ENCODE measurements at places on chromosomes 1 and 21. TPM values are rescaled to one million over a fixed set of nuclear protein-coding genes. Genes with fewer than 3 reads are reported as not detected.

PLEKHA6 gene
- total RNA-seq = 21.8 TPM

- H3K27ac ChIP-seq = no peak overlapping the region
- no peaks in the 10 kb centered on the region for H3K36me3 ChIP-seq
- no peaks in the 10 kb centered on the region for H3K27me3 ChIP-seq
- no peak overlapping the region for H3K4me3 ChIP-seq
- no peak for DNase-seq
Measured at GRCh38 chr1:98769162-98769561, 107.6 kb downstream of the SNX7 start.

DNA sequence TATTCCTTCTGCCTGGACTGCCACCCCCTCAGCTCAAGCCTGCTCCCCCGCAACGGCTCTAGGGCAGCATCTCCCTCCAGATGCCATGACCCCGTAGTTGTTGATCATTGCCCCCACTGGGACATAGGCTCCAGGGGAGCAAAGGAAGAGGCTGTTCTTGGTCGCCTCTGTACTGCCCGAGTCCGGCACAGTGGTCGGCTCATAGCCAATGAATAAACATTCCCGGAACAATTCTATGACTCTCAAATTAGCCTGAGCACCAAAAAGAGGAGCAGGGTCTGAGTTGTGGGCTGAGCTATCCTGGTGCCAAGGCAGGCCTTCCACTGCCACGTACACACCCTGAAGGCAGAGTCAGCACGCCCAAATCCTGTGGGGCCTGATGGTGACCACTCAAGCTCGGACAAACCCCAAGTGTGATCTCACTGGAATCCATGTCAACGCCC is 33.1 kb downstream of the CAPZB start:
- no peaks in the 10 kb centered on the region for H3K4me1 ChIP-seq
- no peak overlapping the region for H3K27ac ChIP-seq
- no peaks in the 10 kb centered on the region for H3K36me3 ChIP-seq
- no peak overlapping the region for H3K4me3 ChIP-seq
- H3K27me3 ChIP-seq = no peaks in the 10 kb centered on the region

DNA sequence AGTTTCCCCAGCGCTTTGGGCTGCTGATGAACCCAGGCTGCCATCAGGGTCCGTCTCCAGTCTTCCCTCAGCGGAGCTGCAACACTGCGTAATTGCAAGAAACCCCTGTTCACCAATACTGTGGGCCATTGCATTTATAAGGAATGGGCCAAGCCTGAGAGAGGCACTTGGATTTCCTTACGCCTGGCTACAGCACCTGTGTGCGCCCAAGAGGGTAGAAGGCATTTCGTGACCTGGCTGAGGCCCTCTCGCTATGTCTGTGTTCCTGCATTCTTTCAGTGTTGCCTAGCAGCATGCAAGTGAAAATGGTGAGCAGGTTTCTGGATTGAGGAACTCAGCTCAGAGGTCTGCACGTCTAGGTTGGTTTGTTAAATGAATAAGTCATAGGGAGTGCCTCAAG is 12.0 kb upstream of the OR2W3 start:
- H3K27ac ChIP-seq = no peak overlapping the region
- H3K36me3 ChIP-seq = no peaks in the 10 kb centered on the region
- no peaks in the 10 kb centered on the region for H3K27me3 ChIP-seq
- H3K4me3 ChIP-seq = no peak overlapping the region
- DNase-seq = no peak

GRCh38 chr1:206419250-206419649 is 51.0 kb upstream of the IKBKE start:
- no peaks in the 10 kb centered on the region for H3K27me3 ChIP-seq
- no peak for DNase-seq
- H3K36me3 ChIP-seq = no peaks in the 10 kb centered on the region
- H3K27ac ChIP-seq = no peak overlapping the region

SLC44A3 gene
- total RNA-seq = 16.9 TPM

DNA sequence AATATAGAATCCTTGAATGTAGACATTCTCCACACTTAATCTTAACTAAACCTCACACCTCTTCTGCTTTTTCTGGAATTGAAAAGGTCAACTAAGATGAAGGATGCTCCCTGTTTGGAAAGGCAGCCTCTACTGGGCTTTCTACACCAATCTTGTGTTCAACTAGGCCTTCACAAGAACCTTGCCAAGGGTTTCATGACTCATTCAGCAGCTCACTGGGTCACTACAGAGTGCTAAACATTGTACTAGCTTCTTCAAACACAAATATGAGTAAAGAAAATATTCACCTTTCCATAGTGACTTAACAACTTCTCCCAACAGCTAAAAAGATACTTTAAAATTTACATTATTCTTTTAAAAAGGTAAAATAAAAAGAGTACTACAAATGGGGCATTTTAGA is 135.3 kb upstream of the PRMT6 start:
- DNase-seq = no peak
- H3K36me3 ChIP-seq = no peaks in the 10 kb centered on the region
- H3K4me3 ChIP-seq = no peak overlapping the region
- H3K27ac ChIP-seq = no peak overlapping the region

FMO5 gene
- 1.9 TPM for total RNA-seq

DNA sequence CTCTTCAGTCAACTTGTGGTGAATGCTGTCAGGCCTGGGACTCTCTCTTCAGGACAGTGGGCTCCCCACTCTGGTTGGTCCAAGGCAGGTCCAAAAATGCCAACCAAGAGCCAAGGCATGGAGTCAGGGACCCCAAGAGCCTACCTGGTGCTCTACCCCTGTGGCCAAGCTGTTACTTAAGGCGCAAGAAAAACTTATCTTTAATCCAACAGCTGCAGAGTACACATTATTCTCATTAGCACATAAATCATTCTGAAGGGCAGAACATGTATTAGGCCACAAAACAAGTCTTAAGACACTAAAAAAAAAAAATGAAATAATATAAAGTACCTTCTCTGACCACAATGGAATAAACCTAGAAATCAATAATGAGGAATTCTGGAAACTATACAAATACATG is 65.7 kb downstream of the FAF1 start:
- no peaks in the 10 kb centered on the region for H3K36me3 ChIP-seq
- H3K4me1 ChIP-seq = no peaks in the 10 kb centered on the region
- H3K27ac ChIP-seq = no peak overlapping the region
- no peak for DNase-seq
- no peak overlapping the region for H3K4me3 ChIP-seq
- no peaks in the 10 kb centered on the region for H3K27me3 ChIP-seq

VANGL1 gene
- 13.6 TPM for total RNA-seq

DNA sequence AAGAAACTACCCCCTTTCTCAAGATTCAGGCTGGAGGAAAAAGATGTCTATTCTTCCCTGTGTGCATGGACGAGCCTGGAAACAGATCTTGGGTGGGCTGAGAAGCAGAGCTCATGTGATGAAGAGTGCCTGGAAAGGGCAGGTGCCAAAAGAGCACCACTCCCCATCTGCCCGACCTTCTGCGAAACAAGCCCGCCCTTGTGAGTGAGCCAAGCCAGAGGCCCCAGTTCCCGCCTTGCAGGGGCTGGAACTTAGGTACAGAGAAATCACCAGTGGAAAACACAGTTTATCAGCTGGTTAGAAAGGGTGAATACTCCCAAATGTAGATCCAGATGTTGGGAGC is 26.7 kb upstream of the A3GALT2 start:
- no peaks in the 10 kb centered on the region for H3K27me3 ChIP-seq
- H3K4me1 ChIP-seq = peaks cover 25% of the 10 kb centered on the region
- no peak for DNase-seq
- peak overlapping the region; percentile 73 for H3K4me3 ChIP-seq
- no peaks in the 10 kb centered on the region for H3K36me3 ChIP-seq

GRCh38 chr1:106984801-106985200 is 71.7 kb upstream of the PRMT6 start:
- H3K4me3 ChIP-seq = no peak overlapping the region
- no peaks in the 10 kb centered on the region for H3K36me3 ChIP-seq
- no peak overlapping the region for H3K27ac ChIP-seq
- no peak for DNase-seq
- no peaks in the 10 kb centered on the region for H3K27me3 ChIP-seq

- no peak overlapping the region for H3K27ac ChIP-seq
- no peaks in the 10 kb centered on the region for H3K27me3 ChIP-seq
- no peaks in the 10 kb centered on the region for H3K4me1 ChIP-seq
- H3K4me3 ChIP-seq = no peak overlapping the region
- peak; percentile 36 for DNase-seq
- no peaks in the 10 kb centered on the region for H3K36me3 ChIP-seq
Measured at GRCh38 chr1:111769517-111770146, 13.9 kb downstream of the DDX20 start.

ERG gene
- total RNA-seq = not detected

- no peak overlapping the region for H3K4me3 ChIP-seq
- no peaks in the 10 kb centered on the region for H3K36me3 ChIP-seq
- no peaks in the 10 kb centered on the region for H3K4me1 ChIP-seq
- no peaks in the 10 kb centered on the region for H3K27me3 ChIP-seq
- no peak overlapping the region for H3K27ac ChIP-seq
Measured at GRCh38 chr1:81511281-81511680, 289.5 kb upstream of the ADGRL2 start.

GRCh38 chr1:36134505-36135329 is 9.7 kb upstream of the COL8A2 start:
- peak; percentile 49 for DNase-seq
- H3K27me3 ChIP-seq = no peaks in the 10 kb centered on the region
- no peak overlapping the region for H3K27ac ChIP-seq
- no peaks in the 10 kb centered on the region for H3K4me1 ChIP-seq
